CD4-positive, alpha-beta T cell treated with Interferon gamma for 1 hour (primary cell): ENCODE measurements at places on chromosomes 7 and 10.
A peak's percentile ranks its signal among the peaks of the same experiment; 100 is the strongest.

DNA sequence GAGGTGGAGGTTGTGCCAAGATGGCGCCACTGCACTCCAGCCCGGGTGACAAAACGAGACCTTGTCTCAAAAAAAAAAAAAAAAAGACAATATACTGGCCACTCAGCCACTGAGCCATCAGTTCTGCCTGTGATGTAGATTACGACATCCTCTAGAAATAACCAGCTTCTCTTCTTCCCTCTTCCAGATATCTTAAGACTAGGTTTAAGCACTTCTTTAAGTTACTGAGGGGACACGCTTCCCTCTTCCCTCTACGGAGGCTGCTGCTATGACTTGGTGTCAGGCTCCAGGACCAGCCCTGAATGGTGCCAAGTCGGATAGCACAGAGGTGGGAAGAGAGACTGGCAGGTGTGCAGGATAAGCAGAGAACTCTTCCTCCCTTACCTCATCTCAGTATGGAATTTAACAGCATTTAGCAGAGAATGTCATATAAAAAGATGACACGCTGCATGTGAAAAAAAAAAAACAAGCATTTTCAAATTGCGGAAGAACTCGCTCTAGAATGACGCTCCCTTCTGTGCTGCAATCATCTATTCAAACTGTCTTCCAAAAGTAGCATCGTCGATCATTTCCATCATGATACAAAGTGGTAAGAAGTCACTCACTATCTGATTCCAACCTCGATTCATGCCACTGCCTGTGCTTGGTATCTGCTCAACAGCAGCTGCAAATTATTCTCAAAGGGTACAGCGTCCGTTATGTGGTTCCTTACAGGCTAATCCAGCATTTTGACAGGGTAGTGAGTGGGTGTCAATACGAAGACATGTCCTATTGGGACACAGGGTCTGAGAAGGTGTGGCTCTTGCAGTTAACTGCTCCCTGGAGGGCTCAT lies 13.8 kb downstream of the DAGLB start:
- no peak for DNase-seq

- no peak for DNase-seq
These were observed 40.6 kb downstream of the NOD1 start for GRCh38 chr7:30437823-30438574.

- DNase-seq, result no peak
These were observed 12.0 kb downstream of the HOXA4 start for GRCh38 chr7:27118580-27118979.

GRCh38 chr10:84924131-84924530 lies 595.7 kb downstream of the CCSER2 start:
- DNase-seq, result no peak

DNA sequence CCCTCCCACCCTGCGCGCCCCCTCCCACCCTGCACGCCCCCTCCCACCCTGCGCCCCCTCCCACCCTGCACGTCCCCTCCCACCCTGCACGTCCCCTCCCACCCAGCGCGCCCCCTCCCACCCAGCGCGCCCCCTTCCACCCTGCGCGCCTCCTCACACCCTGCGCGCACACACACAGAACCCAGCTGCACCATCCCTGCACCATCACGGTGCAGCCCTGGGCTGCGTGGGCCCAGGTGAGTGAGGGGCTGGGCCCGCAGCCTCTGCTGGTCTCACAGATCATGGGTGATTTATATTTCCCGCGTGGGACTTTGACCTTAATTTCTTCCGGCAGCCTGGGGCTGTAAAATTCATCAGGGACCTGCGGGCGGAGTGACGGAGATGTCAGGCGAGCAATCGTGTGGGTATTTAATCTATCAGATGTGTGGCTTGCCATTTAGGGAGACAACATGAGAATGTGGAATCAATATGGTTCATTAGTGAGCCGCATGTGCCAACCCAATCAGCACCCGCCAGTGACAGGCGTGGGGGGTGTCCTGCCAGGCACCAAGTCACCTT lies 57.7 kb downstream of the C10orf105 start:
- no peak for DNase-seq

DNA sequence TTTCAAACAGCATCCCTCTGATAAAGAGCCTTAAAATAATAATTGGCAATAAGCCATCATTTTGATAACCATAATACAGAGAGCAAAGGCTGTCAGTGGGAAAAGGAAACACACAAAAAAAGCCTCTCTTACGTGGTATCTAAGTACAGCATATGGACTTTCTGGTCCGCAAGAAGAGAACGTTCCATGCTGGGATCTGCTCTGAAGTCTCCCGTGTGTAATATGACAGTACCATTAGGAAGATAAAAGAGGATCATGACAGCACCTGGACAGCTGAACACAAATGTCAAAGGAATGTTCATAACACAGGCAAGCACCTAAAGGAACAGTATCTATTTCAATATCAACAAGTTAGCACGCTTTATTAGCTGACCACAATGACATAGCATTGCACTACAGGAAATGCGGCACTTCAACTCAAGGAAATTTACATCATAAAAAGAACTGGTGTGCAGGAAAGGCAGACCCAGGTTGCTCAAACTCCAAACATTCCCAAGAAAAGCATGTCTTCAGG lies 9.9 kb downstream of the DCLRE1A start:
- no peak for DNase-seq

DNA sequence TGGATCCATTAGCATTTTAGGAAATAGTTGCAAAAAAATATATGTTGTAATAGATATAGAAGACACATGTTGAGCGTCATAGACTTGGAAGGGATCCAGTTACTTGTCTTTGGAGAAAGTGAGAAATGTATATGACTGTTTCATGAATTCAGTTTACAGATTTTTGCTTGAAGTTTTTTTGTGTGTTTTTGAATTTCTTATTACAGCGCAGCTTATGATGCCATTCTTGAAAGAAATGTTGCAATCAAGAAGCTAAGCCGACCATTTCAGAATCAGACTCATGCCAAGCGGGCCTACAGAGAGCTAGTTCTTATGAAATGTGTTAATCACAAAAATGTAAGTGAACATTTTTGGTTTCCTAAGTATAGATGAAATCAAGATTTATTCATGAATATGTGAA lies 98.2 kb downstream of the MAPK8 start:
- no peak for DNase-seq

- DNase-seq, result no peak
These were observed 35.6 kb upstream of the TCF7L2 start for GRCh38 chr10:112914288-112914952.

GRCh38 chr7:43485580-43485979 lies 97.3 kb upstream of the STK17A start:
- DNase-seq, result no peak

- DNase-seq, result no peak
These were observed 10.2 kb downstream of the AKR1C4 start for GRCh38 chr10:5206799-5207198.

- no peak for DNase-seq
These were observed 137.0 kb downstream of the TMEM178B start for GRCh38 chr7:141210862-141211261.

DNA sequence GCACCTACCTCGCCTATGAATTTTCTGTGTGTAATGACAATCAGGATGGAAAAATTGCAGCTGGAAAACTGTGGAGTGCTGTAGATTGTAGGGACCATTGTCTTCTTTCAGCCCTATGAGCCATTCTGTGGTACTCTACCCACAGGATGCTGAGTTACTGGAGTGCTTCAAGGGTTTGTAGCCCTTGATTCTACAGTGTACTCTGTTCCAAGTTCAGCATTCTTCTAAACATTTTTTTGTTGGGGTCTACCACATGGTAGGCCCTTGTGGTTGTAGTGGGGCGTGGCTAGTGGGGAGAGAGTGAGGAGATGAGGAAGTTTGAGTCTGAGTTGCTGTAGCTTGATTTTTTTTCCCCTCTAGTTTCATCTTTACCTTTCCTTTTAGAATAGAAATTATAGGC lies 33.5 kb downstream of the REEP3 start:
- peak; percentile 30 for DNase-seq

DNA sequence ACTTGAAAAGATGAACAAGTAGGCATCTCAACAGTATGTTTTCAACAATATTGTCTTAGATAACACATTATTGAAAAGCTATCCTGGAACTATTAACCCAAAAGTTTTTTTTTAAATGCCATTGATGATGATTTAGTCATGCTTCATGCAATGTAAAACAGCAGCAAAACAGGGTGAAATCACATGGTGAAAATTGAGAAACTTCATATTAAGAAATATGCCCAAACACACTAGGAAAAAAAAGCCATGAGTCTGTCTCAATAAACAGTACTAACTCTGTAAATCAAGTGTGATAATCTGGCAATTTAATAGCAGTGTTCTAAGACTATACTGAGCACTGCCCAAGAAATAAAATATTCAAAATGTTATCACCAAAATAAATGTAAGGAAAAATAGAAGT lies 613.1 kb downstream of the KCNMA1 start:
- no peak for DNase-seq

GRCh38 chr7:134875867-134876266 lies 96.4 kb downstream of the CALD1 start:
- no peak for DNase-seq

- DNase-seq, result no peak
These were observed 65.8 kb upstream of the CHST15 start for GRCh38 chr10:124159153-124159552.

DNA sequence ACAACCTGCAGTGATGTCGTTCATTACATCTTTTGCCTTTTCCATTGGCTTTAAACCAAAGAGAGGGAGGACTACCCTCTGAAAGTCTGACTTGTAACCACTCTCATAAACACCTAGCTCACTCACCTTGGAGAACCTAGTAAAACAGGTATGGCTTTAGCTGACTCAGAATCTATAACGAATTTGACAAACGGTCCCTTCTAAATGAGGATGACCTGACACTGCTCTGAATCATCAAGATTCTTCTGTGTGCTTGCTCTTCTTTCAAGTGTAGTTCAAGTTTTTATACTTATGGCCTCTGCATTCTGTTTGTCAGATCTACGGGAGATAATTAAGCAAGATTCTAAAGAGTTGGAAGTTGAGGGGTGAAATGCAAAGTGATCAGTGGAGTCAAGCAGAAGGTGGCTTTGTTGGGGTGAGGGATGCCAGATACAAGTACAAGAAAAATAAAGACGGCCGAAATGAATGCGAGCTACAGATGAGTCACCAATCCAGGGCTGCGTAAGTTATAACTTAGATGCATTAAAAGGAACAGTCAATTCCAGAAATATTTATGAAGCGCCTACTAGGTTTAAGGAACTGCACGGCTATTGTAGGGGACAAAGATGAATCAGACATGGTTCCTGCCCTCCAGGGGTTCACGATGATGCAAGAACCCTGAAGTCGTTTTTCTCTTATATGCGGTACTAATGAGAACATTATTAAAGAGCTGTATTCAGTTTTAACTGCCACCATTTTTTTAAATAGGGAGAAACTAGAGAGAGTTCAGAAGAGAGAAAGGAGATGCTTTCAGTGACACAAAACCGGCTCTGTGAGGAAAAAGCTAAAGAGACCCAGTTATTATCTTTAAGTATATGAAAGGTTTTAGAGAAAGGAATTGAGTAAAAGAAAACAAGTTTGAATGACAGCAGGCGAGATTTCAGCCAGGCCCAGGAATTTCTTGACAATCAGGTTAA lies 6.5 kb downstream of the HIPK2 start:
- peak; percentile 26 for DNase-seq

DNA sequence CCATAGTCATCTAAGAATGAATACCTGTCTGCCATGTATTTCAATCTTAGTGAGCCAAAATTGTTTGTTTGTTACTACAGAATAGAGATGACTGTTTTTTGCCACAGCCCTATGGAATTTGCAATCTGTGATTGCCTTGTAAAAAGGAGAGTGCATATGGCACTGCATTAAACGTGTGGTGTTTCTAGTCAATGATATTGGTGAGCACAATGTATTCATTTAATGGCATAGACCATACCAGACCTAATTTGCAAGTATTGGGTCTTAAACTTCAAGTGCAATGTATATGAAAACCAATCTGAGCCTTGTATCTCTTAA lies 11.3 kb downstream of the INSIG1 start:
- no peak for DNase-seq

DNA sequence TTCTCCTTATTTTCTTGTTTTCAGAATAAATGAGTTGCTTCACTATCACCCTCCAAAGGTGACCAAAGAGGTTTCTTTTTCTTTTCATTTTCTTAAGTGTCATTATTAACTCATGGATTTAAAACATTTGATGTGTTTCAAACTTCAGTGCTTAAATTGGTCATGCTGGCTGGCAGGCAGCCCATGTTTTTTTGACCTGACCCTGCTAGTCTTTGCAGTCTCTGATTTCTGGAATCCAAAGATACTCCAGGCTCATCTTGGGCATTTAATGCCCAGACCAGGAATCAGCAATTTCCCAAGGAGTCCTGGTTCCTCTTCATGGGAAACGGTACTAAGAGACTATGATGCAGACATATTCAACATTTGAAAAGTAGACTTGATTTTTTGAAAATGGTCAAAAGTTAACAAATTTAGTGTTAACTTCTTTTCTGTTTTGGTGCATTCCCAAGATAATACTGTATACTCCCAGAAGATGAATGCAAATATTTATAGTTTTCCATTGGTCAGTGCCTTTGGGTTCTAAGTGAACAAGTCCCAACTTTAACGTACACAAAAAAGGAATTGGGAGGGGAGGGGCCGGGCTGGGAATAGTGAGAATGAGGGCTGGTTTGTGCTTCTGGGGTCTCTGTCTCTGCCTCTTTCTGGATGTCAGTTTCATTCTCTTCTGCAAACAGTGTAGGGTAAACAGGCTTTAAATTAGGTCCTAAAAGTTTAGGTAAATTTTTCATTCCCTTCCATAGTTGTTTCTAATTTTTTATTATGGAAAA lies 19.8 kb downstream of the NUB1 start:
- DNase-seq, result no peak

DNA sequence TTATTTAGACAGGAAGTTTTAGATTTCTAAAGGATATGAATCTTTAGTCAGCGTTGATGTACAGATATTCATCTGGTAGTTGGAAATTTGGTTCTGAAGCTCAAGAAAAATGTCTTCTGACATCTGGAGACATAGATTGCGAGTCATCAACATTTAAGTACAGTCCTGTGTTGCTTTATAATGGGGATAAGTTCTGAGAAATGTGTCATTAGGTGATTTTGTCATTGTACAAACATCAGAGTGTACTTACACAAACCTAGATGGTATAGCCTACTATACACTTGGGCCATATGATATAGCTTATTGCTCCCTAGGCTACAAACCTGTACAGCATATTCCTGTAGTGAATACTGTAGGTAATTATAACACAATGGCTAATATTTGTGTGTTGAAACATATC lies 49.6 kb upstream of the UBN2 start:
- DNase-seq, result no peak
